Non-pigmented ciliary epithelial cell (primary cell): ENCODE measurements at places on chromosomes 2 and 18.

GRCh38 chr18:49359732-49360444, 100.6 kb downstream of the DYM start:
- DNase-seq, result peak; percentile 52

DNA sequence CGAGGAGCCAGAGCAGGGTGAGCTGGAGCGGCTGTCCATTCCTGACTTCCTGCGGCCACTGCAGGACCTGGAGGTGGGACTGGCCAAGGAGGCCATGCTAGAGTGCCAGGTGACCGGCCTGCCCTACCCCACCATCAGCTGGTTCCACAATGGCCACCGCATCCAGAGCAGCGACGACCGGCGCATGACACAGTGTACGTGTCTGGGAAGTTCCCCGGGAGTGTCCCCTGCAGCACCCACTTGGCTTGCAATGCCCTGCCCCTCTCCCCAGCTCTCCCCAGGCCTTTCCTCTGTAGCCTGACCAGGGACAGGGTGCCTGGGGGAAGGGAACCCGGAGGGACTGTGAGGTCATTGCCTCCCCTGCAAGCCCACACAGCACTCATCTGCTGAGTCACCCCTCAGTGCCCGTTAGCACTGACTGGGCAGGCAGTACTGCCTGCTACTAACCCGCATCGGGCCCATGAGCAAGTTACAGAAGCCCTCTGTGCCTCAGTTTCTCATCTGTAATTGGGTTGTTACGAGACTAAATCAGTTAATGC, 29.4 kb upstream of the GMPPA start:
- no peak for DNase-seq

- no peak for DNase-seq
Observed at GRCh38 chr2:120924924-120925323, 189.3 kb downstream of the GLI2 start.

- DNase-seq, result no peak
Observed at GRCh38 chr18:63997606-63998005, 27.7 kb downstream of the SERPINB8 start.

- no peak for DNase-seq
Observed at GRCh38 chr2:56177420-56178220, 6.2 kb upstream of the CCDC85A start.

- no peak for DNase-seq
Observed at GRCh38 chr18:29594493-29594892, 1417.6 kb upstream of the CDH2 start.

- no peak for DNase-seq
Observed at GRCh38 chr2:73700131-73700611, 37.0 kb downstream of the TPRKB start.

GRCh38 chr2:192696857-192697256, 502.1 kb upstream of the TMEFF2 start:
- no peak for DNase-seq

DNA sequence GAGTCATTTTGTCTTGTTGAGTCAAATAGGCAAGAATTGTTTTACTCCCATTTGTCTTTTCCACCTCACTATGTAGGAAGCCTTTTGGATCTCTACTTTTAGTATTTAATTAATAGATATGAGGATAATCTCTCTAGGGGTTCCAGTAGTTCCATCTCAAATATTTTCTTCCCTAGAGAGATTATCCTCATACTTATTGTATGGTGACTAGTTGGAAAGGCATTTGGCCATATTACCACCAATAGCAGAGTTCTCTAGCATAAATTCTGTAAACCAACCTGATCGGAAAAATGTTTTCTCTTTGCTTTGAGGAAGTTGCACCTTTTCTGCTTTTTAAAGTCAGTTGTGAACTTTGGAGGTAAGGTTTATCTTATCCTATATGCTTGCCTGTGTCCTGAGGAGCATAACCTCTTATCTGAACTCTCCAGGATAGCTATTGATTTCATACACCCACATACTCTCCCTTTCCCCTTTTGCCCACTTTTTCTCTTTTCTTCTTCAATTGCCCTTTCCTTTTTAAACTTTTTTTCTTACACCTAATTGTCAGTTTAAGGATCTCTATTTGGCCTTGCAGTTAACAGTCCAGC, 100.8 kb downstream of the GALNT1 start:
- DNase-seq, result peak; percentile 8

DNA sequence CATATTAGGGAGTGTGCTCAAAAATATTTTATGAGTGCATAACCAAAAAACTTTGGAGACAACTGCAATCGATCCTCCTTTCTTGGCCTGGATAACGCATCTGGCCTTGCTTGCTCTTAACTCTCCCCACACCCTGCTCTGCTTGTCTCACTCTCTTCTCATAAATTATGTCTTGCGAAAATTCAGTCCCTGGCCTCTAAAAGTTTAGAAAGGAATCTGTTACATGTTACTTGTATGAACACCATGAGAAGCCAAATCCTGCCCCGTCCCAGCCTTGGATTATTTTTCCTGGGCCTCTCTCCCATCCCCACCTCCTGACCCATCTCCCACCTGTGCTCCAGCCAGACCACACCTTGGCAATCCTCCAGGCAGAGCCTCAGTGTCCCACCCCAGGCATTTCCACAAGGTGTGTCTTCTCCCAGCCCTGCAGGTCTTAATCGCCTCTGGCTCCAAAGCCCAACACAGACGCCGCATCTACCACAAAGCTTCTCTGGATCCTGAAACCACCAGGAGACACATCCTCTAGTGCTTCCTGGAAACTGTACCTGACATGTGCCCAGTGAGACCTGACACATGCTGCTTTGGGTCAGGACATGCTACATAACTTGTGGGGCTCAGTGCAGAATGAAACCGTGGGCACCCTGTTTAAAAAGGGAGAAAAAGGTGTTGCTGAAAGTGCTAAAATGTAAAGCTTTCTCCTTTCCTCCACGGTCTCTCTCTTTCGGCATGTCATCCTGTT, 99.6 kb upstream of the ST3GAL5 start:
- no peak for DNase-seq

- DNase-seq, result no peak
Observed at GRCh38 chr2:48049371-48049770, 143.1 kb upstream of the FBXO11 start.

DNA sequence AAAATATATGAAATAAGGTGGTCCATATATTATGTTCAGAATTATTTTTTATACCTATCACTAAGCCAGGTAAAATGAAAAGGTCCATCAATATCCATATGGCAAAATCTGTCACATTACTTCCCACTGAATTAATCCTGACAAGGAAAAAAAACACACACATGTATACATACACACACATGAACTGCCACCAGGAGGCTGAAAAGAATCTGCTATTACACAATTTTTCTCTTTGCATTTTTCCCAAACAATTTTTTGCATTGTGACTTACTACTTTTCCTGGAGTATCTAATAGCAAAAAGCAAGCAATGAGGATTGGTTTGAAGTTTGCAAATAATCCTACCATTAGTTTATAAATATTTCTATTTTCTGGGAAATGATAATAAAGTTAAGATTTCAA, 128.2 kb upstream of the CD226 start:
- DNase-seq, result no peak

GRCh38 chr2:47173986-47174732, 19.1 kb upstream of the STPG4 start:
- no peak for DNase-seq

DNA sequence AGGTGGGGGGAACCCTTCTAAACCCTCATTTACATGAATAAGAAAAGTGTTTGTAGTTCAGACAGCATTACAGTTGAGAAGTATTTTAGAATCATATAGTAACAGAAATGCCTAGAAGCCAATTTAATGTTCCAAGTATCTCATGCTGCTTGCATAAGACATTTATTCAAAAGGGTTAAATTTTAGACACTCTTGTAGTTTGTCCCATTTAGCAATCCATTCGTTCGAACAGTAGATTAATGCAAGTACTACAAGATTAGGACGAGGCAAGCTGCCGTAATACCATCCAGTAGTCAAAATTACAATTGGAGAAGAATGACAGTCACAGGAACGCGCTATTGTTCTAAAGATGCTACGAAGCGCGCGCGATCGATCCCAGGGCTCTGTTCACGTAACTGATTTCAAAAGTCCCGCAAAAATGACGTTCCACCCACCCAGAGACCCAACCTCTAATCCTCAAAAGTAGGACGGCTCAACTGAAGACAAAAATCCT, 1.2 kb downstream of the TMEM237 start:
- no peak for DNase-seq

- no peak for DNase-seq
Observed at GRCh38 chr2:143231254-143231645, 102.0 kb downstream of the ARHGAP15 start.

GRCh38 chr2:204437408-204437807, 107.9 kb upstream of the PARD3B start:
- DNase-seq, result no peak
